ENCODE measurements at places on chromosomes 1 and 21.
A peak's percentile ranks its signal among the peaks of the same experiment; 100 is the strongest.

DNA sequence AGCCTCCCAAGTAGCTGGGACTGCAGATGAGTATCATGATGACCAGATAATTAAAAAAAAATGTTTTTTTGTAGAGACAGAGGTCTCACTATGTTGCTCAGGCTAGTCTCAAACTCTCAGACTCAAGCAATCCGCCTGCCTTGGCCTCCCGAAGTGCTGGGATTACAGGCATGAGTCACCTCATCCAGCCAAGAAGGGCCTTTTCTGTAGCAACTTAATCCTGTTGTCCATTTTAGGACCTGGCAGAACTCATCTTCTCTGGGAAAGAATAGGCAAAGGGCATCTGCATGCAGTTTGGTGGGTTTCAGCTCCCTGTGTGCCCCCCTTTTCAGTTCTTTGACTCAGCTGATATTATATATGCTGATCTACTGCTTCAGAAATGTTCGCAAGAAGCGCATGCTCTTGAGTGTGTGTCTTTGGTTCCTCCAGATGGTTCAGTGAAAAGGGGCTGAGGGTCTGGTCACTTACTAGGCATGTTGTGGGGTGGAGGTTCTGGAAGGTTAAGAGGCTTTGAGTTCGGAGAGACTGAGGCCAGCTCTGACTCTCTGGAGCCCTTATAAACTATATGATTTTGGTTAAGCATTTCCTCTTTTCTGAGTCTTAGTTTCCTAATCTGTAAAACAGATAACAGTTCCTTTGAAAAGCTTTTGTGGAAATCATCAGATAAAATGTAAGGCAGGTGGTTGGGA lies 19.4 kb upstream of the SRSF4 start:
- DNase-seq = no peak

- DNase-seq = no peak
Observed at GRCh38 chr1:51032936-51033335, 62.9 kb downstream of the CDKN2C start.

DNA sequence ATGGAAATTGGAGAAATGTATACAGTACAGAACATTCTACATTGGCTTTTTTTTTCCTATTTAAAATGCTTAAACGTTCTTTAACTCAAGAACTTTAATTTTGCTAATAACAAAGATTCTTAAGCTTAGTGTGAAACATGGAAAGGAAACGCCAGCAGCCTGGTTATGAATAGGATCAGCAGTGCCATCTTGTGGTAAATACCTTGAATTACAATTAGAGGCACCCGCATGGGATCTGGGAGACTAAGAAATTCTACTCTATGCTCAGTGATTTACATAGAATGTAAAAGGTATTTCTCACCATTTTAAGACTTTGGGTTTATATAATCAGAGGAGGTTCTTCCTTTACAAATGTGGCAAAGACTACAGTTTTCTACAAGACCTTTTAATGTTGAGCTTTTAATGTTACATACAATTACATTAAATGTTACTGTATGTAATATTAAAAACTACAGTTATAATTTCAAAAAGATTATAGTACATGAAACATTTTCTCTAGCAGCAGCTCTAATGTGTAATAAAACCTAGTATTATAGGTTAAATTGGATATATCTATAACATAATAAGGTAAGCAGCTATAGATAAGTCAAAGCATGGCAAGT lies 32.1 kb upstream of the APOBEC4 start:
- peak; percentile 21 for DNase-seq

- DNase-seq = no peak
Observed at GRCh38 chr1:169338617-169339016, 29.0 kb downstream of the NME7 start.

DNA sequence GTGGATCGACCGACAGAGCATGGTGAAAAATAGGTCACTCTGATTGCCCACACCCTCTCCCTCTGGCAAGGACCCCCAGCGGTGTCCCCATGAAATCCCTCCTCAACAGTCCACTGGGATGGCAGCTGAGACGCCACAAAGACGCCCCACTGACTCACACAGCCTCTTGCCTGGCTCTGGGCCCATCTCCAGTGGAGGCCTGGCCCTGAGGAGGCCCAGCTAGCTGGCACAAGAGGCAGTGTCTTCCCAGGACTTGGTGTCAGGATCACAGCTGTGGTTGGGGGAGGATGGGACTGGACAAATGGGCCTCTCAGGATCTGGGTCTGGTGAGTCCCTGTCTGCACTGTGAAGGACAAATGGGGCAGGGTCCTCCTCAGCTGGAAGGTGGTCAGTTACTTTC lies 4.6 kb downstream of the ALX3 start:
- no peak for DNase-seq

DNA sequence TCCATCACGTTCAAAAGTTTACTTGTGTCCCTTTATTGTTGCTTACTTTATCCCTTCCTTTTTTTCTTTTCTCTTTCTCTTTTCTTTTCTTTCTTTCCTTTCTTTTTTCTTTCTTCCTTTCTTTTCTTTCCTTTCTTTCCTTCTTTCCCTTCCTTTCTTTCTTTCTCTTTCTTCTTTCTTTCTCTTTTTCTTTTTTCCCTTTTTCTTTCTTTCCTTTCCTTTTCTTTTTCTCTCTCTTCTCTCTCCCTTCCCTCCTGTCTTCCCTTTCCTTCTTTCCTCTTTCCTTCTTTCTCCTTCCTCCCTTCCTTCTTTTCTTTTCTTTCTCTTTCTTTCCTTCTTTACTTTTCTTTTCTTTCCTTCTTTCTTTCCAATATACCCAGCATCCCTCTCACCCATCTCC lies 391.2 kb downstream of the DPYD start:
- DNase-seq = no peak
